ENCODE measurements at places on chromosomes 1 and 21.

DNA sequence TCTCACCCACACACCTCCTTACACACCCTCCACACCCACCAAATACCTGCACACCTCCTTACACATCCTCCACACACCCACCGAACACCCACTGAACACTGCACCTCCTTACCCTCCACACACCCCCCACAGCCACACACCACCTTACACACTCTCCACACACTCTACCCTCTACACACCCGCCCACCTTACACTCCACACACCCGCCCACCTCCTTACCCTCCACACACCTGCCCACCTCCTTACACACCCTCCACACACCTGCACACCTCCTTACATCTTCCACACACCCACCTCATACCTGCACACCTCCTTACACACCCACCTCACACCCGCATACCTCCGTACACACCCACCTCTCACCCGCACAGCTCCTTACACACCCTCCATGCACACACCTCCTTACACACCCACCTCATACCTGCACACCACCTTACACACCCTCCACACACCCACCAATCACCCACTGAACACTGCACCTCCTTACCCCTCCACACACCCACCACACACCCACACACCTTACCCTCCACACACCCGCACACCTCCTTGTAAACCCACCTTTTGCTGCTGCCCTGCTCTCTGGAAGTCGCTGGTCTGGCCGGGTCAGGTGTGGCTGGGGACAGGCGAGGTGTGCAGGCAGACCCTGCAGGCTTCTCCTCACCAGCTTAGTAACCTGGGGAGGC is 38.5 kb downstream of the COQ8A start:
- DNase-seq: no peak

GRCh38 chr1:29330856-29331255 is 94.5 kb downstream of the PTPRU start:
- DNase-seq: no peak

- DNase-seq: peak; percentile 29
Observed at GRCh38 chr1:62237950-62238374, 43.3 kb downstream of the L1TD1 start.

DNA sequence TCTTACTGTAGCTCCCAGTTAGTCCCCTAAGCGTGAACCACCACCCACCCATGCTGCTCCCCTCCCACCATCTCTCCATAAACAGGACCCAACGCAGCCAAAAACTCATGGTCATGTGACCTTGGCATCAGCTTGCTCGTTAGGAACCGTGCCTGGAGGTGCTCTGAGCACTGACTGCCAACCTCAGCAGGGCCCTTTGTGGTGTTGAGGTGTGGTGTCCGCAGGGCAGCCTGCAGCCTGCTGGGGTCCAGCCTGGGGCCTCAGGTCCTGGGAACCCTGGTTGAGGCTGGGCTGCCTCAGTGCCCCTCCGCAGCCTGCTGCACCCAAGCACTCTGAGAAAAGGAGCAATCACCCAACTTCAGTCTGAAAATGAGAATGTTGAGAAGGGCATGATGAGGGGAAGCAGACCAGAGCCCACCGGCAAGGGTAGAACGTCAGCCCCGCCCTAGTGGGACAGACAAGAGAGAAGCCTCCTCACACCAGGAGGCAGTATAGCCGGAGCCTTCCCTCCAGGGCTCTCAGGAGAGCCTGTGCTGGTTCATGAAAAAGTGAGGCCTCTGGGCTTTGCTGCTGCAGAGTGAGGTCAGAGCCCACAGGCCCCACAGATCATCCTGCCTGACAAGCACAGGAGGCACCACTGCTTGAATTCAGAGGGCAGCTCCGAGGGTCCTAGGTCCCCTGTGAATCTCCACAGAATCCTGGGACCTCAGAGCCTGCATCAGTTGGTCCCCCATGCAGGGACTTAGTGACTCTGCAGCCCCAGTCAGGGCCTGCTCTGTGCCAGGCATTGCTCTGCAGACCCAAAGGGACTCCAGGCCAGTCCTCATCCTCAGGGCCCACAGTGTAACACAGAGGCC is 4.9 kb upstream of the COL6A2 start:
- DNase-seq: no peak

DNA sequence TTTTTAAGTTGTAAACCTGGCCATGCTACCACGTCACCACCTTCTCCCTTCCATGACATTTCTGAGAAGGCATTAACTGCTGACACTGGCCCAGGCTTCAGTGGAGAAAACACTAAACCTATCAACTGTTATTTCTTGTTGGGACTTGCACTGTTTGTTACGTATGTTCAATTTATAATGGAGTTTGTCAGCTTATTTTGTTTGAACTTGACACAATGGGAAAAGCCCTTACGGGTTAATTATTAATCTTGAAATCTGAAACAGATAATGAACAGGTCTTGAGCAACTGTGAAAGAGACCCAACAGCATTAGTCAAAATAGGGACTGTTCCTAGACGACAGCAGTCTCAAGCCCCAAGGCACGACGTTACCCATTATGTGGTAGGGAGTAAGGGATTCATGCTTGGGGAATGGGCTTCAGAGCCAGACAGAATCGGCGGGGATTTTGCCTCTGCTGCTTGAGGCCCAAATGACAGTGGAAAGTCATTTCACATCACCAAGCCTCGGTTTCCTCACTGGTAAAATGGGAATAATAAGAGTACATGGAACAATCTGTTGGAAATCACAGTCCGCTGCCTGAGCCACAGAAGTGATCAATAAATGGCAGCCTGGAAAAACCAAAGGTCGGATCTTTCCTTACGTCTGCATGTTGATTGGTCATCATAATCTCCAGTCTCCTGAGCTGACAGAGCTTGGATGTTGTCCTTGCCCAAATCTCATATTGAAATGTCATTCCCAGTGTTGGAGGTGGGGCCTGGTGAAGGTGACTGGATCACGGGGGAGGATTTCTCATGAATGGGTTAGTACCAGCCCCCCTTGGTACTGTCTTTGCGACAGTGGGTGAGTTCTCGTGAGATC is 44.5 kb downstream of the TIAM1 start:
- no peak for DNase-seq

GRCh38 chr1:27446496-27447020 is 43.4 kb downstream of the WASF2 start:
- no peak for DNase-seq

- DNase-seq: no peak
Observed at GRCh38 chr1:188155261-188155660, 1326.5 kb downstream of the PLA2G4A start.

GRCh38 chr1:12065872-12066271 is 2.8 kb downstream of the TNFRSF8 start:
- DNase-seq: no peak

DNA sequence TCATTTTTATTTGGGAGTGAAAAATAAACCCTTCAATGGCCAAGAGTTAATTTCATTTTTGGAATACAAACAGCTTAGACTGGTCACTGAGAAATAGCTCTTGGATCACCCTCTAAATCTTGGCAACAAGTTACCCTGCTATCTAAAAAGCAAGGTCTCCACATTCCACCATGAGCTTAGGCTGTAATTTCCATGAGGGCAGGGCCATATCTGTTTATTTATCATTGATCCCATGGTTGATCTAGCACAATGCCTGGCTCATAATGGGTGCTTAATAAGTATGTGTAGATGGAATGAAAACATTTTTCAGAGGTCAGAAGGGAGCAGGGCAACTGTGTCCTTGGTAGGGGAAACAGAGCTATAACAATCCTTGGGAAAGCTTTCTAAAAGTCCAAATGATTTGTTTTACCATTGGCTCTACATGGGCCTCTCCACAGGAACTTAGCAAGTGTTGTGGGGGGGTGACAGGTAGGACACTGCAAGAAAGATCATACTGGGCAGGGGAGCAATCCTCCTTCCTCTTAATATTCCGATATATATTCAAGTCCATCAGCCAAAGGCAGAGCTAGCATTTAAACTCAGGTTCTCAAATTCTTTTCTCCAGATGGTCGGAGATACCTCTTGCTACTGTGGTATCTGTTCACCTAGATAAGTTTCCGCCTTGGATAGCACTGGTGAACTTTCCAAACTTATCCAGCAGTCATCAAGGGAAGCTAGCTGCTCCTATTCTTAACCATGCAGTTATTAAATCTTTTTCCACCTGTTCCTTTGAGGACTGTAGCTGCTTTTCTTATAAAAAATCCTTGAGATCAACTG is 53.1 kb upstream of the PTCH2 start:
- no peak for DNase-seq

DNA sequence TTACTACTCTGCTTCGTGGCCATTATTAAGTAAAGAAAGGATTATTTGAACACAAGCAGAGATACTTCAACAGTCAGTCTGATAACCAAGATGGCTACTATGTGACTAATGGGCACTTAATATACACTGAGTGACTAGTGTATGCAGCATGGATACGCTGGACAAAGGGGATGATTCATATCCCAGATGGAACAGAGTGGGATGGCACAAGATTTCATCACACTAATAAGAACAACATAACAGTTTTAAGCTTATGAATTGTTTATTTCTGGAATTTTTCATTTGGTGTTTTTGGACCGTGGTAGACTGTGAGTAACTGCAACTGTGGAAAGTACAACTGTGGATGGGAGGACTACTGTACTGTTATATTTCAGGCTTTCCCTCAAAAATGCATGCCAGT is 9.4 kb downstream of the ZCCHC17 start:
- DNase-seq: no peak

- DNase-seq: no peak
Observed at GRCh38 chr1:82225421-82226185, 424.9 kb downstream of the ADGRL2 start.

- no peak for DNase-seq
Observed at GRCh38 chr21:42665026-42665425, 11.6 kb downstream of the PDE9A start.

- DNase-seq: no peak
Observed at GRCh38 chr1:109225711-109226445, 12.2 kb downstream of the SARS1 start.

DNA sequence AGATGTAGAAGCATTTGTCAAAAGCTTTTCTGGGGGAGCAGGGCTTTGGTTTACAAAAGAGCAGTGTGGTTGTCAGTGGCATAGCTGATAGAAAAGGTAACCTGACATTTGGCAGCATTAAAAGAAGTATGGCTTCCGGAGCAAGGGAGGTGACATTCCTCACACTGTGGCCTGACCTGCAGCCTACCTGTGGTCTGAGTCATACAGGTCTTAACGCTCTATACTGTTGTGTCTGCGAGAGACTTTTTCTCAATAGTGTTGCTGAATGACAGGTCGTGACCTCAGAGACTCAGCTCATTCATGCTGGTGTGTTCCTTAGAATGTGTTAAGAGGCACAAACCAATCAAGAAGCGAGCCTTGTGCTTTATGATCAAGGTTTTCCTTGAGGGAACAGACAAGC is 19.3 kb downstream of the PHGDH start:
- no peak for DNase-seq

DNA sequence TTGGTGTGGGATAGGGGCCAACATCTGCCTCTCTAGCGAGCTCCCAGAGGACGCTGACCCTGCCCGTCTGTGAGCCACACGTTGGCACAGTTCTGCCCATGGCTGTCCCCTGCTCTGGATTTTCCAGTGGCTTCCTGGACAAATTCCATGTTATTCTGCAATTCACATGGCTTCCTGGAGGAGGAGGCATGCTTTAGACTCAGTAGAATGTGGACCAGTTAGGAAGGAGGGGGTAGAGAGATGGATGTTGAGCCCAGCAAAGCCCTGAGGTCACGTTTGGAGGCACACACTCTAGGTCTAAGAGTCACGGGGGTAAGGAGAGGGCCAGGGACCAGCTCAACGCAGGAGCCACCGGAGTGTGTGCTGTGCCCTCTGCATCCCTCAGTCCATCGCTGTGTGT is 12.2 kb downstream of the COL8A2 start:
- no peak for DNase-seq

DNA sequence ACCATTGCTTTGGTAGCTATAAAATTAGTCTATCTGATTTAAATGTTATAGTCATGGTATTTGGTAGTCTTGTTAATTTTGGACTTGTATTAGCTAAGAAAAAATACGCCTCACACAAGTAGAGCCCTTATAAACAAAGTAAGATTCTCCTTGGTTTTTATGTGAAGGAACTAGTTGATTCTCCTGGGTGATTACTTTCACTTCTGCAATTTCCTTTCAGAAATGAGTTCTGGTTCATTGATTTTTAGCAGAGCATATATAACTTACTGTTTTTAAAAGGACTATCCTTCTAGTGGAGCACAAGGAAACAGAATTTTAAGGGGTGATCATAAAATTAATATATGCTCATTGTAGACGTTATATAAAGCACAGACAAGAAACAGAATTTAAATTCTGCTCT is 120.1 kb downstream of the BACH1 start:
- DNase-seq: no peak

- DNase-seq: no peak
Observed at GRCh38 chr1:184199036-184199435, 147.5 kb downstream of the TSEN15 start.

DNA sequence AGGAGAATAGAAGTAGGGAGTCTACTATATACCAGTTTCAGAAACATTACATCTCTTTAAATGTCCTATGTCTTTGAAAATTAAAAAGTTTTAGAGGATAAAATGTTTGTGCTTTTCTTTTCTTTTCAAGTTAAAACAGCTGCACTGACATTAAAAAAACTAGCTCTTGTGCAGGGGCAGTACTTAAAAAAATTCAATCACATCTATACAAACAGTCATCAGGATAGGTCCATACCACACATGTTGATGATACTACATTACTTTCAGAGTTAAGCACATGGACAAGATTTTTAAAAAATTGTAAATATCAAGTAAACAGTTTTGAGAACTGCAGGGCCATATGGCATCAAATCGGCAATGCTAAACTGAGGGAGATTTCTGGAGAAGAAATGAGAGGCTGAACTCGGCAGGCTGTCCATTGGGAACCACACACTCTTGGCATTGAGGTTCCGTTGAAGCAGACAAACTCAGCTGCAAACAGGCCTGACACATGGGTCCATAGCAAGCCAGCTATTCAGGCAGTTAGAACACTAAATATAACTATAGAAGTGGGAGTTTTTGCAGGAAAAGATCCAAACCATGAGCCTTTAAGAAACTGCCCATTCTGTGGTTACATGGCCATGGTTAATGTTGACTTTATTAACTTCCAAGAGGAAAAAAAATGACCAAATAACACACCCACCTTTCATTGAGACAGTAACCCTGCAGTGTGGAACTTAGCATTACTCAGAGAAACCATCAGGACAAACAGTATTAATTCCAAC is 84.5 kb upstream of the BCL10 start:
- no peak for DNase-seq

DNA sequence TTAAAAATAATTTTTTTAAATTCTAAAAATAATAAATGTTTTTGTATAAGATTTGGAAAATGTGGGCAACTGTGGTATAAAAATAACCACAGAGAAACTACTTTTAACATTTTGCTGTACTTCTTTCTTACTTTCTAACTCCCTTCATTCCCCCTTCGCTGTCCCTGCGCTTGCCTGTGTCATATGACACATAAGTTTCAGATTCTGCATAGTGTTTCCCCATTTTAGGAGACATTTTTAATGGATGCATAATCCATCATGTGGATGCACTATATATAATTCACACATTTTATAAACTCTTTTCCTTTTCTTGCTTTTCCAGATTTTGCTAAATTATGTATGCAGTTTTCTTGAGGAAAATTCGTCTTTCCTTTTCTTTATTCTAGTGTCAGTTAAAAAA is 16.3 kb downstream of the ATG4C start:
- no peak for DNase-seq

GRCh38 chr1:211625040-211625439 is 46.1 kb upstream of the SLC30A1 start:
- DNase-seq: no peak

Data from HAP-1 (cell line).